ENCODE measurements at places on chromosomes 5 and 9.

DNA sequence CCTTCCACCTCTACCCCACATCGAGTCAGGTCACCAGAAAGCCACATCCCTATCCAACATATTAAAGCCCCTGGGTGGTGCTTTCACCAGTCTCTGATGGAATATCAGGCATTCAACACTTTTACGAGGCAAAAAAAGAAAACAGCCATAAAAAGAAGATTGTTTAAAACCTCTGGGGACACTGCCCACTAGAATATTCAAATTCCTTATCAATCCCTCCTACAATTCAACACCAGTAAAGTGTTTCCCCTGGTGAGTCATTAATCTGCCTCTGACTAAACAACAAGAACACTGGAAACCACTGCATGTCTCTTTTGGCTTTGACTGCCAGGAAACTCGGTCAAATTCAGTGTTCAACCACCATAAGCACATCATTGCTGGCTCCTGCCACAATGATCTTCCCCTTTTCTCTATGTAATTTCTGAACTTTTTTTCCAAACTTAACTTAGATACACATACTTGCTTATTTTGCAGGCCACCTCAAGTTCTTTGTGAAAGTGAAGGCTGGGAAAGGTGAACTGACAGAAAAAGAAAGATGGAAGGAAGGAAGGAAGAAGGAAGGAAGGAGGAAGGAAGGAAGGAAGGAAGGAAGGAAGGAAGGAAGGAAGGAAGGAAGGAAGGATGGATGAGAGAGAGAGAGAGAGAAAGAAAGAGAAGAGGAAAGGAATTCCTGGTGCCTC is 105.3 kb downstream of the PAX5 start:
- no peak for DNase-seq

- no peak for DNase-seq
Observed at GRCh38 chr9:112665347-112665746, 52.6 kb downstream of the INIP start.

DNA sequence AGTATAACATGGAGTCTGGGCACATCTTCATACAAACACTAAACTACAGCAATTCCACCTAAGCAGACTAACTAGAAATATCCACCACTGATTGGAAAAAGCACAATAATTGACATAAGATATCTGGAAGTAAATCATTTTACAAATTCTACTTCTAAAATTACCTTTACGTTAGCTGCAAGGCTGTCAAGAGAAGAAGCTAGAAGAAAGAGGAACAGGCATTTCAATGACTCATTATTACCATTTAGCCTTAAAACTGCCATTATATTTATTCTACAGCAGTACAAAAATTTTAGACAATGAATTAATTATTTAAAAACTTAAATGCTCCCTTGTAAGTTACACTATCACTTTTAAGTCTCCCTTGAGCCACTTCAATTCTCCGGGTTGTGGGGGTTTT is 43.4 kb upstream of the PLPP6 start:
- DNase-seq = no peak

- no peak for DNase-seq
Observed at GRCh38 chr5:1360861-1361260, 16.0 kb upstream of the CLPTM1L start.

DNA sequence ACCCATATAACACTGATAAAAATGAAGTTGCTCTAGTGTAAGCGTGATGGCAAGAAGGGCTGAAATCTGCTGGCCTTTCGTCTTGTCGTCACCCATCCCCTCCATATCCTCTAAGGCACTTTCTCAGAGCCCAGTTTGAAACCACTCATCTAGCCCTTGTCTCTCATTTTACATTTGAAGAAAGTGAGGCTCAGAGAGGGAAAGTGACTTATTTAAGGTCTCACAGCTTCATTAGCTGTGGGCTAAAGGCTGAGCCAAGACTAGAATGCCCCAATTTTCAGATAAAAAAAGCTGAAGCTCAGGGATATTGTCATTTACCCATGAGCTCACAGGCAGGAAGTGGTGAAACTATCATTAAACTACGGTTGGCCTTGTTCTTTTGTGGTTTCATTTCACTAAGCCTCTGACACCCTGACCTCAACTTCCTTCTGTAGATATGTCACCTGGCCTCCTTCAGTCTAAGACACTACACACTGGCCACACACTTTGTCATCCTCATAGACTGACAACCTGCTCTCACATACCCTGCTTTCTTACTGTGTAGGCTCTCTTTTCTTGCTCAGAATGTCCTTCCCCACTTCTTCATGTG is 176.7 kb upstream of the DMAC1 start:
- no peak for DNase-seq

DNA sequence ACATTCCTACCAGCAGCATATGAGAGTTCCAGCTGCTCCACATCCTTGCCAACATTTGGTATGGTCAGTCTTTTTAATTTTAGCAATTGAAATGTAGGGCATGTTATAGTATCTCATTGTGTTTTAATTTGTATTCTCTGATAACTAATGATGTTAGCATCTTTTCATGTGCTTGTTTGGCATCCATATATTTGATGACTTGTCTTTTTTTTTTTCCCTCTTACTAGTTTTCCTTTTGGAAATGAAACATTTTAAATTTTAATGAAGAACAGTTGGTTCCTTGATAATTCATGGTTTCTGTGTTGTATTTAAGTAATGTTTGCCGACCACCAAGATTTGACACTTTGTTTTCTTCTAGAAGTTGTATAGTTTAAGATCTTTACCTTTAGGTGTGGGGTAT is 8.8 kb downstream of the OGN start:
- no peak for DNase-seq

DNA sequence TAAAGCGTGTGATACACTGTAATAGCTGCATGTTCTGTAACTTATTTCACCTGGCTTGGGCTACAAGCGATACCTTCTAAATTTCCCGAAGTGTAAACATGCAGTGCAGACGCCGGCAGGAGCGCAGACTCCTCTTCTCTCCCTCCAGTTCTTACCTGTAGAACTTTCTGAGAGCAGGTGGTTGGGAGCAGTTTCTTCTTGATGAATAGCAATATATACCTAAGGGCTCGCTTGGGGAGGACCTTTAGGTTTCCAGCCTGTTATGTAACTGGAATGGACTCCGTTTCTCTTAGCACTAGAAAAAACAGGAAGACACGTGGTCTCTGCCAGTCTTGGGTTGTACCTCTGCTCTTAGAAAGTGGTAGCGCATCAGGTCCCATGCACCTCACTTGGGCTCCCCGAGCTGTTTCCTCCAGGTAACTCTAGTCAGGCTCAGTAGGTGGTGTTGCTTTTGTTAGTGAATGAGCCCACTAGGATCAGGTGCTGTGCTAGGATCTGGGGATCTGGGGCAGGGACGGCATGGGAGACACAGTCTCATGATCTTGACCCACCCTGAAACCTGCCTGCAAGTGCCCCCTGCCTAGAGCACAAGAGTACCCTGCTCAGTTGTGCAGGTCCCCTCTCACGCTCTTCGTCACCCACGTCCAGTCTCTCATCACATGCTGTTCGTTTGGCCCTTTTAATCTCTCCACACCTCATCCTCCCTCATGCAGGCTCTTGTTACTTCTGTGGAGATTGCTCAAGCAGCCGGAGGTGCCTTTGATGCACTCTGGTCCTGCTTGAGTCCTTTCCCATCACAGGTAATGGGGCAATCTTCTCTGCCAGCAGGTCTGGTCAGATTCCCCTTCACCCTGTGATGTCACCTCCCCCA is 2.8 kb downstream of the TENT4A start:
- no peak for DNase-seq

GRCh38 chr9:22044583-22044982 is 35.5 kb upstream of the CDKN2B start:
- DNase-seq = no peak

- DNase-seq = no peak
Observed at GRCh38 chr5:108681079-108681921, 66.4 kb upstream of the FER start.

DNA sequence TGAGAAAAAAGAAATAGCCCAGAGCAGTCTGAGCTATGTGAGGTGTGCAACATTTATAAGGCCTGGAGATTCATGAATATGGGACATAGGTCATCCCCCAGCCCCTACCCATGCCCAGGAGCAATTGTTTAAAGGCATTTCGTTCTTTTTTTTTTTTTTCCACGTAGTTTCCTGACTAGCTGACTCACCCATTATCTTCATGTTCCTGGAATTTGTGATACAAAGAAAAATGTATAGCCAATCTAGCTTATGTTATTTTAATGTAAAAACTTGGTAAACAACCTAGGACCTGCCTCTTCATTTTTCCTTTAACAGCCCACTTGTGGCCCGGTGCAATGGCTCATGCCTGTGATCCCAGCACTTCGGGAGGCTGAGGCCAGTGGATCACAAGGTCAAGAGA is 81.3 kb downstream of the OSTF1 start:
- DNase-seq = no peak

DNA sequence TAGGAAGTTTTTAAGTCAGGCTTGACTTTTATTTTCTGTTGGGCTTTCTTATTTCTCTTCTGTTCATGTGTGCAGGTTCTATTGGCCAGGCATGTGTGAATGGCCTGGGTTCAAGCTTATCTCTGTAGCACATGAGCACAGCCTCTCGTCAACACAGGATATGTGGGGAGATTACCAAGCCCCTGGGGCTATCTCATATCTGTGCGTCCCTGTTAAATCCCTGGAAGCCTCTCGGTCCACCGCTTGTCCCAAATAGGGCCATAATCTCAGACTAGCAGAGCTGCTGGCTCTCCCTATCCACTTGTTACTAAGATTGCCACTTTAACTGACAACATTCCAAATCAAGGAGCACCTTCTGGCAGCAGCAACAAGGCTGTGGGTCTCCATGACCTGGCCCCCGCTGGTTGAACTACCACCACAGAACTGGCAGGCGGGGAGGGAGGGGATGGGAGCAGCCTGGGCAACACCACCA is 28.4 kb upstream of the EBF1 start:
- DNase-seq = no peak

DNA sequence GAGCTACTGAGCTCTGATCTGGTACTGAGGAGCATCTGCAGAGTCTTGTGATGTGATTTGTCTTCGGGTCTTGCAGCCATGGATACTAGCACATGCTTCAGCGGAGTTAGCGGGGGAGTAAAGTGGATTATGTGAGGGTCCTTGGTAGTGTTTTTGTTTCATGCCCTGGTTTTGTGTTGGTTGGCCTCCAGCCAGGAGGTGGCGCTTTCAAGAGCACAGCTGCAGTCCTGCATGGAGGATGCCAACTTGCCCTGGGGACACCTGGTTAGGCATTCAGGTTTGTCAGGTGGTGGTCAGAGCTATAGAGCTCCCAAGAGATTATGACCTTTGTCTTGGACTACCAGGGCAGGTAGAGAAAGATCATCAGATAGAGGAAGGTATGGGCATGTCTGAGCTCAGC is 185.8 kb upstream of the CDH6 start:
- DNase-seq = no peak

- no peak for DNase-seq
Observed at GRCh38 chr5:84376346-84376745, 8.3 kb downstream of the EDIL3 start.

DNA sequence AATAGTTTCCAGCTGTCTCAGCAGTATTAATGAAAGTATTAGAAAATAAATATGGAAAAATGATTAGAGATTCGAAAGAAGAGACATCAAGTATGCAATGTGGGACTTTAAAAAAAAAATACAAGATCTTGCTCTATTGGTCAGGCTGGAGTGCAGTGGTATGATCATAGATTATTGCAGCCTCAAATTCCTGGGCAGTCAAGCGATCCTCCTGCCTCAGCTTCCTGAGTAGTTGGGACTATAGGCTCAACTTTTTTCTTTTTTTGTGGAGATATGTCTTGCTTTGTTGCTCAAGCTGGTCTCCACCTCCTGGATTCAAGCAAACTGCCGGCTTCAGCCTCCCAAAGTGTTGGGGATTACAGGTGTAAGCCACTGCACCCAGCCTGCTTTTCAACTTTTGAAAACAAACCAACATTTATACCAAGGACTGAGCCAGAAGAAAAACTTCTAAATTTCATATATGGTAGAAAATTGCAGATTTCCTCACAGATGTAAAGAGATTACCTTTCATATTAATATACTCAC is 323.1 kb downstream of the ADGRV1 start:
- no peak for DNase-seq

DNA sequence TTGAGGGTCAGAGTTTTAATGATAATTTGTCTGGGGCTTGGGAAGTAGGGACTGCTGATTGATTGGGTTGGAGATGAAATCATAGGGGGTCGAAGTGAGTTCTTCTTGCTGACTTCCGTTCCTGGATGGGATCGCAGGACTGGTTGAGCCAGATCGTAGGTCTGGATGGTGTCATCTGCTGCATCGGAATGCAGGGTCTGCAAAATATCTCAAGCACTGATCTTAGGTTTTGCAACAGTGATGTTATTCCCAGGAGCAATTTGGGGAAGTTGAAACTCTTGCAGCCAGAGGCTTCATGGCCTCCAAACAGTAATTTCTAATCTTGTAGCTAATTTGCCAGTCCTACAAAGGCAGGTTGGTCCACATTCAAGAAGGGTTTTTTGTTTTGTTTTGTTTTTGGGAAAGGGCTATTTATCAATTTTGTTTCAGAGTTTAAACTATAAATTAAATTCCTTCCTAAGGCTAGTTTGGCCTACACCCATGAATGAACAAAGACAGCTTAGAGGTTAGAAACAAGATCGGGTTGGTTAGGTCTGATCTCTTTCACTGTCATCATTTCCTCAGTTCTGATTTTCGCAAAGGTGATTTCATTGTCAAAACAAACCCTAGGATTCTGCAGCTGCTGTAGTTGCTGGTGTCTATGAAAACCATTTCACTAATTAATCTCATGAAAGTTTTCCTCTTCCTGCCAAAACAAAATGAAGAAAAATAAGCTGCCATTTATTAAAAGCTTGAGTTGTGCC is 388.0 kb downstream of the TMEM232 start:
- DNase-seq = no peak

GRCh38 chr5:56183506-56183905 is 49.6 kb downstream of the ANKRD55 start:
- no peak for DNase-seq

- DNase-seq = no peak
Observed at GRCh38 chr9:118809160-118809625, 560.0 kb downstream of the BRINP1 start.

GRCh38 chr5:92923885-92924284 is 657.1 kb downstream of the NR2F1-AS1 start:
- DNase-seq = no peak

- no peak for DNase-seq
Observed at GRCh38 chr5:6692906-6693305, 20.3 kb upstream of the TENT4A start.

Data from right forelimb (tissue), 1 donor.